ENCODE measurements at places on chromosomes 2 and 18.

DNA sequence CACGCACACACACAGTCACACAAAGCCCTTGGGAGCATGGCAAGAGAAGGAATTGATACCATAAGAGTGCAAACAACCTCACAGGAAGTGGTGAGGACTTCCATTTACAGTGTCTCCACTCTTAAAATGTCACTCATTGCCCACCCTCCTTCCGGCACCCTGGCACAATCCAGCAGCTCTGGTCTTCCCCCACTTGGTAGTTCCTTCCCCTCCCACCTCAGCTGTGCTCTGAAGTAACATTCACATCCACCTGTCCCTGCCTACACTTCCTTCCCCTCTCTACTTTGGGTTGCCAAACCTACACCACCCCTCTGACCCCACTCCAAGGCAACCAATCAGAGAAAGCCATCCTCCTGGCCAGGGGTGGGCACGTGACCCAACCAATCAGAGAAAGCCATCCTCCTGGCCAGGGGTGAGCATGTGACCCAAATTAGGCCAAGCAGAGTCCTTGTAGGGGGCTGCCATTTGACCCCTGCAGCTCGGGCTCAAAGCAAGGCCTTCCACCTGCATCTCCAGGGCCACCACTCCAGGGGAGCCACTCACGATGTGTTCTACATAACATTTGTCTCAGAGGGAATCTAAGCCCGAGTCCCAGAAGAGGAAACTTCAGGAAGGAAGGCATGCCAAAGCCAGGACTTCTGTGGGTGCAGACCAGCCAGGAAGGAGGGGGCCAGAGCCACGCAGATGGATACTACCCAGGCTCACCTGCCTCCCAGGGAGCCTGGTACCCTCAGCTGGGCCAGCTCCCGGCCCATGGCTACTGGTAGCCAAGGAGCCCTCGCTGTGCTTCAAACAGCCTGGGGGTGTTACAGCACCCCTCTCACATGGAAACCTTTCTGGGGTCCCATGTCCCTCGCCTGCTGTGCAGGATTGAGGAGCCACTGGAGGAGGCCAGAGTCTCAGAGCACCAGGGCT is 21.2 kb downstream of the CYP26B1 start:
- no peaks in the 10 kb centered on the region for H3K27me3 ChIP-seq
- H3K4me1 ChIP-seq: peaks cover 6% of the 10 kb centered on the region
- no peaks in the 10 kb centered on the region for H3K36me3 ChIP-seq

DNA sequence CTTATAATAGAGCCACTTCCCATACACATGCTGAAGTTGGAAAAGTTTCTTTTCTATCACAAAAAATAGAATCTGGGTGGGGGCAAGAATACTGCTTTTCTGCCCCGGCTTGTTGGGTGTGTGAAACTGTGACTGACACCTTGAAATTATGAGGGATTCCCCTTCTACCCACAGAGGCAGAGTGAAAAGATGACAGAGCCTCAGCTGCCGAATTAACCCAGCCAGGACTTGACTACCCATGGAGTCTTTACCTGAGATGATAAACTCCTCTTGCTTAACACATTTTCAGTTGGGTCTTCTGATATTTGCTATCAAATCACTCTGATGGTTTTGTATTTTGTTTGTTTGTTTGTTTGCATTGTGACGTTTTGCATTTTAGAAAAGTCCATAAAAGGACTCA is 66.0 kb upstream of the PMAIP1 start:
- H3K36me3 ChIP-seq: no peaks in the 10 kb centered on the region
- H3K4me1 ChIP-seq: no peaks in the 10 kb centered on the region
- no peaks in the 10 kb centered on the region for H3K27me3 ChIP-seq
- no peak for DNase-seq

DNA sequence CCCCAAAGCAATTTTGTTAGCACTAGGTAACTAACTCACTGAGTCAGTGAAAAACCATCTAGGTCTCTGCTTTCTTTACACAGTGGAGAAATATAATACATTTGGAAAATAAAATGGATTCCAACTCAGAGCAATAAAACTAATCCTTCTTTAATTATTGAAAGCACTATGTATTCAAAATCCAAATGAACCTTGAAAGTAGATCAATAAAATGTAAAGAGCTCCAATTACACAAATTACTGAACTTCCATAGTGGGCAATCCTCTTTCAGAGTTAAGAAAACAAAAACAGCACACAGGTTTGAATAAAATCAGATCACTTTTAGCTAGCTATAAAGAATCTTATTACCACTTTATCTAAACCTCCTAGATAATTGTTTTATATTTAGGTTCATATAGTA is 208.1 kb downstream of the NR4A2 start:
- H3K4me3 ChIP-seq: no peak overlapping the region
- no peaks in the 10 kb centered on the region for H3K27me3 ChIP-seq
- no peak for DNase-seq
- H3K4me1 ChIP-seq: no peaks in the 10 kb centered on the region
- H3K36me3 ChIP-seq: no peaks in the 10 kb centered on the region

DNA sequence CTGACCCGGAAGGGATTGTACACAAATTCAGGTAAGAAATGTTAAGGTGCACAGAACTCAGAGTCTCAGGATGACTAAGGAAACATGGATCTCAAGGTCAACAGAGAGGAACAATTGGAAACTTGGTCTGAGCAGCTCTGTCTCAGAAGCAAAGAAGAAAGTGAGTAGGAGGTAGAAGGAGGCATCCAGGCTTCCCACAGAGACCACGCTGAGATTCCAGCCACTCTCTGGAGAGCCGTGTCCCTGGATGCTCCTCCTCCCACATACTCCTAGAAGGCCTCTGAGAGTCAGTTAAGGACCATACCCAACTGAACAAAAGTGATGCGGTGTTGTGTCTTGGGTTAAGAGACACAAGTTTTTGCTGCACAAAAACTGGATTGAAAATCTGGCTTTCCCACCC is 8.6 kb upstream of the PLB1 start:
- H3K36me3 ChIP-seq: no peaks in the 10 kb centered on the region
- no peaks in the 10 kb centered on the region for H3K27me3 ChIP-seq
- H3K4me3 ChIP-seq: no peak overlapping the region
- no peak overlapping the region for H3K27ac ChIP-seq
- DNase-seq: no peak
- H3K4me1 ChIP-seq: no peaks in the 10 kb centered on the region

Data from MCF 10A (cell line).